MM.1S (cell line): ENCODE measurements at places on chromosomes 12 and 14.

GRCh38 chr14:21440859-21441258 lies 15.1 kb downstream of the CHD8 start:
- DNase-seq = no peak

DNA sequence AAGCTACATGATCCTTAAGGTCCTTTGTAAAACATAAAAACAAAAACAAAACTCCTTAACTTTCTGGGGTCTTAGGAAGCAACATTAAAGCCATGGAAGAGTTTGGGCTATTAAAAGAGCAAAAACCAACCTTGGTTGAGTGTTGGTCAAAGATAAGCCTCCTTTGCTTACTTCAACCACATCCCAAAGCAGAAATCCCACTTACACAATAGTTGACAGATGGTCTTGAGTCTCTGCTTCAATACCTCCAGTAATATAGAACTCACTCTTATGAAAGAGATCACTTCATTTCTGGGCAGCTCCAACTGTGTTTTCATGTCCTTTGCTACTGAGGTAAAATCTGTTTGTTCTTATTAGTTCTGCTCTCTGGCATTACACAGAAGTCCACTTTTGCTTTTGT lies 125.8 kb downstream of the SLC38A4 start:
- no peak for DNase-seq

DNA sequence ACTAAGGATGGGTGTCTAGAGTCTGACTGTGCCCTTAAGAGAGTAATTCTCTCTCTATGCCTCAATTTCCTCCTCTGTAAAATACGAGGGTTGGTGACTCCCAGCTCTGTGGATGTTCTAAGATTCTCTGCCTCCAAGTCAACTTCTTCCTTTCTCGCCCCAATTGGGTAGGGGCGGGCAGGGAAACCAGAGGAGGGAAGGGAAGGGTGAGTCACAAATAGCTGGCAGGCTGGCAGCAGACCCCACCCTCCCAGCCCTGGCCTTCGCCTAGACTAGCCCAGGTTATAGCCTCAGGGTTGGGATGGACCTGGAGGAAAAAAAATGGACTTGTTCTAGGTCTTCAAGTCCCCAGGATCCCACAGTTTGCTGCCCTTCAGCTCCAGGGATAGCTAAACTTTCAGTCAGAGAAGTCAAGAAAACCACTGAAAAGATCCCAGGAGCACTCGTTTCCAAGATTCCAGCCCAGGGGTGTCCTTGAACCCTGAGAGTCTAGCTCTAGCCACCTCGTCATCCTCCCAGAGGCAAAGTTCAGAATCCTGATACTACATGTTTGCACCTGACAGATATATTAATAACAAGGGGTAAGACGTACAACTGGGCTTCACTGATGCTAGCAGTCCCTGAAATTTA lies 2.3 kb downstream of the DGKA start:
- no peak for DNase-seq

GRCh38 chr12:91215940-91216454 lies 33.4 kb upstream of the DCN start:
- DNase-seq = no peak

GRCh38 chr12:70812136-70812535 lies 108.4 kb downstream of the PTPRR start:
- no peak for DNase-seq

DNA sequence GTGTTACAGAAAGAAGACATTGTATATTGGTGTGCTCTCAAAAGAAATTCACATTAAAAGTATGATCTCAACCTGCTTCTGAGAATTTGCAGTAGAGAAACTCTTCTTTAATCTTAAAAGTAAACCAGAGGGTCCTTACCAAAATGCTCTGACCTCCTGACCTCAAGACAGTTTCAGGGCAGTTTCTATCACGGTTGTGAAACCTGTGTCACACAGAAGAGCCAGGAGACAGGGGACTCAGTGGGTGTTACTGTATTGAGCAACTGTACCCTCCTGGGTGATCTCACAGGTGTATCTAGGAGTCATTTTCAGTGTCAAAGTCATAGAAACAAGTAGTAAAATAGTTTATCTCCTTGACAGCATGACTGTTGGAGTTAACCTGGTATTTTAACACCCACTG lies 178.0 kb downstream of the GRIP1 start:
- DNase-seq = peak; percentile 93

DNA sequence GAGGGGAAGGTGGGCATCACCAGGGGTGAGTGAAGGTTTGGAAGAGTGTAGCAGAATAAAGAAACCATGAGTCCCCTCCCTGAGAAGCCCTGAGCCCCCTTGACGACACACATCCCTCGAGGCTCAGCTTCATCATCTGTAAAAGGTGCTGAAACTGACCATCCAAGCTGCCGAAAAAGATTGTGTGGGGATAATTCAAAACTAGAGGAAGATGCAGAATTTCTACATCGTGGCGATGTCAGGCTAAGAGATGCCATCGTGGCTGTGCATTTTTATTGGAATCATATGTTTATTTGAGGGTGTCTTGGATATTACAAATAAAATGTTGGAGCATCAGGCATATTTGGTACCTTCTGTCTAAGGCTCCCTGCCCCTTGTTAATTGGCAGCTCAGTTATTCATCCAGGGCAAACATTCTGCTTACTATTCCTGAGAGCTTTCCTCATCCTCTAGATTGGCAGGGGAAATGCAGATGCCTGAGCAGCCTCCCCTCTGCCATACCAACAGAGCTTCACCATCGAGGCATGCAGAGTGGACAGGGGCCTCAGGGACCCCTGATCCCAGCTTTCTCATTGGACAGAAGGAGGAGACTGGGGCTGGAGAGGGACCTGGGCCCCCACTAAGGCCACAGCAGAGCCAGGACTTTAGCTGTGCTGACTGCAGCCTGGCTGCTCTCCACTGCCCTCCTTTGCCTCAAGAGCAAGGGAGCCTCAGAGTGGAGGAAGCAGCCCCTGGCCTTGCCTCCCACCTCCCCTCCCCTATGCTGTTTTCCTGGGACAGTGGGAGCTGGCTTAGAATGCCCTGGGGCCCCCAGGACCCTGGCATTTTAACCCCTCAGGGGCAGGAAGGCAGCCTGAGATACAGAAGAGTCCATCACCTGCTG lies 7.0 kb downstream of the SERPINA1 start:
- DNase-seq = no peak

GRCh38 chr12:56877195-56878009 lies 56.8 kb downstream of the SDR9C7 start:
- DNase-seq = no peak

DNA sequence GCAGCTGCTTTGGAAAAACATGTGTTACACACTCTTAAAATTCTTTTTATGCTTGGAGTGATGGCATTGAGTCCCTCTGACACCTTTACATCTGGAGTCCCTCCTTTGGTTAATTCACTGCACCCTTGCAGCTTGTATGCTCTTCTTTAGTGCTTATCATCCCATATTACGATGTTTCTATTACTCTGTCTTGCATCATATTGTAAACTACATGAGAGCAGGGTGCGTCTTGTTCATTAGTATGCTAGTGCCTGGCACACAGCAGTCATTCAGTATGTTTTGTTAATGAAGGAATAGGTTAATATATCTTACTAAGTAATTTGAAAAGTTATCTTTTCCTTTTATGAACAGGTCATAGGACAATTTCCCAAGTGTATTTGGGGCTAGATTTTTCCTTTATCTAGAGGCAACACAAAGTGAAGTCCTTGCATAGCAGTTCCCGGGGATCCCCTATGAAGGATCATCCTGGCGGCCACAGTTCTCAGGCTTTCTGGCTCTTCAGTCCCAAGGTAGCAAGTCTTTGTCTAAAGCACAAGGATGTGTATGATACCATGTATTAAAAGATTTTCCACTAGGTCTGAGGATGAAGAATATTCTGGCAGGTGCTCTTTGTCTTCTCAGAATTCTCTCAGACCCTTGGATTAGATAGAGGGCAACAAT lies 363.8 kb downstream of the FUT8 start:
- no peak for DNase-seq

- no peak for DNase-seq
These were observed 80.3 kb upstream of the FBRSL1 start for GRCh38 chr12:132409495-132410295.
